ENCODE measurements at places on chromosomes 1 and 21. TPM values are rescaled to one million over a fixed set of nuclear protein-coding genes. Genes with fewer than 3 reads are reported as not detected.

FAM131C gene
- 0.73 TPM for total RNA-seq

NPPA gene
- not detected for total RNA-seq

LRRC39 gene
- 0.60 TPM for total RNA-seq

TNFRSF4 gene
- 0.19 TPM for total RNA-seq

TMIGD3 gene
- not detected for total RNA-seq

CFHR1 gene
- not detected for total RNA-seq

PDE9A gene
- total RNA-seq = 8.5 TPM

ANXA9 gene
- total RNA-seq = not detected

CLEC20A gene
- not detected for total RNA-seq

DNA sequence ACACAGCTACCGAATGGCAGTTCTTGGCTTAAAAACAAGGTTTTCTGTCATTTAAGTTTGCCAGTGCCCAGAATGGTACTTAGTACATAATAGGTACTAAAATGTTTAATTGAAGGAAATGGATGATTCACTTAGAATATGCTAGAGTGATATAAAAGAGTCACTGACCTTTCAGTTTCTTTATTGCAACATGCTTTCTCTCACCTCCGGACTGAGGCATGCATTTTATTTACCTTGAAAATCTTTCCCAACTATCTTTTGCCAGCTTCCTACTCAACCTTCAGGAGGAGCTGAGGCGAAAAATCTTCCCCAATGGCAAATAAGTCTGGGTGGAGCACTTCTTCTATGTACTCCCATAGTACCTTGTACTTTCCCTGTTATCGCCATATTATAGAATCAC lies 244.9 kb downstream of the ZNF648 start:
- H3K36me3 ChIP-seq = no peaks in the 10 kb centered on the region
- H3K27me3 ChIP-seq = no peaks in the 10 kb centered on the region
- no peak overlapping the region for H3K4me3 ChIP-seq
- no peaks in the 10 kb centered on the region for H3K4me1 ChIP-seq
- no peak overlapping the region for H3K27ac ChIP-seq

DNA sequence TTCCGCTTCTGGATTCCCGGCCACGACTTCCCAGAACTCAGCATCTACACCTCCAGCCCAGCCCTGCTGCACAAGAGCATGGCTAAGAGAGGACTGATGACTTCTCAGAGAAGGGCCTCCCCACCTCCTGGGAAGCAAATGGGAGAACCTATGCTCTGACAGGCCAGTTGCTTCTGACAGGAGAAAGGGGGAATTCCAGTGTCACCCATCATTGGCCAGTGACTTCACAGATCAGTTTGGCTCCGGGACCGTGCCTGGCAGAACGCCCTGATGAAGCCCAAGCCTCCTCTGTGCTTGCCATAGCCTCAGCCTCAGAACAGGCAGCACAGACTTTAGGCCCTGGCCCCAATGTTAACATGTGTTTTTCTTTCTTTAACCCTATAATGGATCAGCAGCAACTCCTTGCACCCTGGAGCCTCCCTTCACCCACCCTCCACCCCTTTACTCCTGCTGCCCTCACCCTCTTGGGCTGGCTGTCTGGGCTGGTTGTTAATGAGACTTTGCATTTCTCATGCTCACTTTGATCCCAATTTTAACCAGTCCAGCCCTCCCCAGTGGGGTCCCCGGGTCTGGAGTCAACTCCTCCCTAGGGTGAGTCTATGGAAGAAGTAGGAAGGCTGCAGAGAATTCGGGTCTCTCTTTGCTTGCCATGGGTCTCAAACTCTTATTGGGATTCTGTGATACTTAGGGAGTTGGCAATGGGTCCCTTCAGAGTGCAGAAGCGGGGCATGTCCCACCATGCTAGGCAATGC lies 42.7 kb upstream of the SLC30A1 start:
- no peak overlapping the region for H3K4me3 ChIP-seq
- no peaks in the 10 kb centered on the region for H3K27me3 ChIP-seq
- H3K36me3 ChIP-seq = no peaks in the 10 kb centered on the region
- no peak for DNase-seq
- no peaks in the 10 kb centered on the region for H3K4me1 ChIP-seq
- no peak overlapping the region for H3K27ac ChIP-seq

DNA sequence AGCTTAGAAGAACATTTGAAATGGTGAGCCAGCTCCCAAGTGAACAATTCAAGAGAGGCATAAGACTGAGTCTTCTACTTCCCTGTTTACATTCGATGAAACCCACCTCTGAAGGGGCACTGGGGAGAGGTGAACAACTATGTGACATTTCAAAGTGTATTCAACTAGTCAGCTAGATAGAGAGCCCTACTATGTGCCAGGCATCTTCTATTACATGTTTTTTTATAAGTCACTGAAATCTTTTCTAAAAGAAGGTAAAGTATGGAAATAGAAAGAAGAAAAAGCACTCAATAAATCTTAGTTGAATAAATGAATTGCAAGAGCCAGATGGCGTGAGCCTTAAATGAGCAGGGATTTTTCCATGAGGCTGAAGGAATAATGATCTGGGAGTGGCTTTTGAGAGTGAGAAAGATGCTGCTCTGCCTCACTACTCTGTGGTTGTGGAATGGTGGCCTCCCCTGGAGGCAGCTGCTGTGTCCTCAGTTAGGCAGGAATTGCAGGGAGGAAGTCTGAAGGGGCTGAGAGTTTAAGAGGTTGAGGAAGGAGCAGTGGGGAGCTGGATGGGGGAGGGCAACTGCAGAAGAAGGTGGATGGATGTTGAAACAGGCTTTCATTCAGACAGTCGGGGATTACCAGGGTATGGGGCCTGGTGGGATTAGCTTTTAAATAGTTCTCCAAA lies 10.4 kb upstream of the PTPRF start:
- H3K36me3 ChIP-seq = no peaks in the 10 kb centered on the region
- no peak for DNase-seq
- no peak overlapping the region for H3K4me3 ChIP-seq
- no peaks in the 10 kb centered on the region for H3K4me1 ChIP-seq
- H3K27ac ChIP-seq = no peak overlapping the region
- H3K27me3 ChIP-seq = peaks cover 8% of the 10 kb centered on the region

GRCh38 chr1:16145030-16145661 lies 10.7 kb downstream of the EPHA2 start:
- no peak for DNase-seq
- peaks cover 90% of the 10 kb centered on the region for H3K4me1 ChIP-seq
- H3K4me3 ChIP-seq = peak overlapping the region; percentile 73
- peaks cover 45% of the 10 kb centered on the region for H3K36me3 ChIP-seq
- no peaks in the 10 kb centered on the region for H3K27me3 ChIP-seq

- no peaks in the 10 kb centered on the region for H3K27me3 ChIP-seq
- no peaks in the 10 kb centered on the region for H3K36me3 ChIP-seq
- H3K4me1 ChIP-seq = peaks cover 23% of the 10 kb centered on the region
- no peak for DNase-seq
- peak overlapping the region; percentile 21 for H3K27ac ChIP-seq
Measured at GRCh38 chr1:173042806-173043205, 7.9 kb downstream of the TNFSF18 start.

- H3K27me3 ChIP-seq = no peaks in the 10 kb centered on the region
- H3K27ac ChIP-seq = no peak overlapping the region
- H3K36me3 ChIP-seq = peaks cover 45% of the 10 kb centered on the region
- H3K4me3 ChIP-seq = no peak overlapping the region
- no peaks in the 10 kb centered on the region for H3K4me1 ChIP-seq
Measured at GRCh38 chr1:229480495-229480894, 27.6 kb downstream of the NUP133 start.

DNA sequence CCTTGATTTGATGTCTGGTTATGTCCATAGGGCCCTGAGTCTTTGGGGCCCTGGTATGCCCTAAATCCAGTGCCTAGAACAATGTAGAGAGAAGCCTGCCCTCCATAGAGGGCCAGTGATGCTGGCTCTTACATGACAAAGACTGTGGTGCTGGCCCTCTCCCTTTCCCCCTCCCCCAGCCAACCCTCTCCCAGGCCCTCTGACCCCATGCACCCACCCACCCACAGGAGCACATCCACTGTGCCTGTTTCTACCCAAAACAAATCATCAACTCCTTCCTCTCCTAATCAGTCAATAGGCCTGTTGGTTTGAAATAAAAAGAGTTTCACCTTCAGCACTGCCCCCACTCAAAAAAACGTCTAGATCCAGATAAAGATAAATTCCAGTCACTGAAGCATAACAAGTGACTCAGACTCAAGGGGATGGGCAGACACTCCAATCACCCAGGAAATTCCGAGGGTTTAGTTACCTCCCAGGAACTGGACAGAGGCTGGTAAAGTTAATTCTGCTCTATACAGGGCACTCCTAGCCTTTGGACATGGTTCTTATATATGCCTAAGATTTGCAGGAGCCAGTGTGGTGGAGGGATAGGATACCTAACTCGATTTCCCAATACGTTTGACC lies 144.8 kb upstream of the VANGL1 start:
- H3K4me1 ChIP-seq = peaks cover 62% of the 10 kb centered on the region
- H3K27me3 ChIP-seq = no peaks in the 10 kb centered on the region
- DNase-seq = peak; percentile 49

- H3K36me3 ChIP-seq = peaks cover 25% of the 10 kb centered on the region
- H3K27me3 ChIP-seq = no peaks in the 10 kb centered on the region
- H3K4me3 ChIP-seq = no peak overlapping the region
- peaks cover 2% of the 10 kb centered on the region for H3K4me1 ChIP-seq
- DNase-seq = no peak
- H3K27ac ChIP-seq = no peak overlapping the region
Measured at GRCh38 chr1:93504247-93505033, 56.5 kb downstream of the FNBP1L start.

DNA sequence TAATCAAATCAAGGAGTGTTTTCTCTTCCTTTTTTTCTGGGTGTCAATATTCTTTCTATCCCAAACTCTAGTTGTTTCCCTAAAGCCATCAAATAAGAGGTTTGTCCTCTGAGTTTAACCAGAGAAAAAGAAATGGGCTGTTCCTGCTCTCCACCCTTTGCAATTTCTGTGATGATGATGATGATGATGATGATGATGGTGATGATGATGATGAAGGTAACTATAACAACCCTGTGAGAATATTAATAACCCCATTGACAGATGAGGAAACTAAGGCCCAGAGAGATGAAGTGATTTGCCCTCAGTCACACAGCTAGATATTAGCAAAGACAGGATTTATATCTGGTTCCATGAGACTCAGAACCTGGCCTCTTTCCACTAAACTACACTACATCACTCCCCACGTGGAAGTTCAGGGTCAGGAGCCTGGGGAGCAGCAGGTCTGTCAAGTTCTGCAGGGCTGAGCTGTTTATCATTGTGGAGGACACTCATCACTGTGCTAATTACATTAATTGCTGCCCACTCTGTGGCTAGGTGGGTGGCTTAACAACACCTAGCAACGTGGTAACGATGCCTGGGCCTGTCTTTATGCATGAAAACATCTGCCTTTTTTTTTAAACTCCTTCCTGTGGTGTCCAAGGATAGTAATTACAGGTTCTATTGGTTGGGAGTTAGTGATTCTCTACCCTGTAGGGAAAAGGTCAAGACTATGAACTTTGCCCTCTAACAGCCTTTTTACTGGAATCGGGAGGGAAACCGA lies 19.0 kb upstream of the JUN start:
- H3K4me3 ChIP-seq = no peak overlapping the region
- H3K27ac ChIP-seq = no peak overlapping the region
- H3K36me3 ChIP-seq = no peaks in the 10 kb centered on the region
- H3K4me1 ChIP-seq = peaks cover 2% of the 10 kb centered on the region

DNA sequence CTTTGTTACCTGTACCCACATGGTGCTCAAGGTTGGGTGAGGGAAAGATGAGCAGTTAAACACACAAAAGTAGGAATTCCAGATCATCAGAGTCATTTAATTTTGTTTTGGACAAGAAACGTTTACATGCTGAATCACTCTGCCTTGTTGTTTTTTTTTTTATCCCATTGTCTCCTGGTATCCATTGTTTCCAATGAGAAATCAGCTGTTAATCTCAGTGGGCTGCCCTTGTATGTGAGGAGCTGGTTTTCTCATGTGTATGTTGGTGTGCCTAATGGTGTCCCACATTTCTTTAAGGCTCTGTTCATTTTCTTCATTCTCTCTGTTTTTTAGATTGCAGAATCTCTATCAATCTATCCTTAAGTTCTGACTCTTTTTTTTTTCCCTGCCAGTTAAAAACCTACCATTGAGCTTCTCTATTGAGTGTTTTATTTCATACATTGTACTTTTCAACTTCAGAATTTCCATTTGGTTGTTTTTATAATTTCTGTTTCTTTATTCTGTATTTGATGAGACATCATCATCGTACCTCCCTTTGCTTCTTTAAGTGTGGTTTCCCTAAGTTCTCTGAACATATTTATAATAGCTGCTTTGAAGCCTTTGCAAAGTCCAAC lies 8.8 kb upstream of the OBSCN start:
- H3K4me3 ChIP-seq = no peak overlapping the region
- H3K27ac ChIP-seq = no peak overlapping the region
- no peaks in the 10 kb centered on the region for H3K4me1 ChIP-seq

GRCh38 chr1:29120947-29121485 lies 2.7 kb downstream of the TMEM200B start:
- H3K4me1 ChIP-seq = peaks cover 16% of the 10 kb centered on the region
- no peaks in the 10 kb centered on the region for H3K27me3 ChIP-seq
- H3K36me3 ChIP-seq = no peaks in the 10 kb centered on the region
- H3K4me3 ChIP-seq = no peak overlapping the region
- H3K27ac ChIP-seq = no peak overlapping the region

- no peak for DNase-seq
- H3K27ac ChIP-seq = peak overlapping the region; percentile 84
- no peak overlapping the region for H3K4me3 ChIP-seq
- peaks cover 61% of the 10 kb centered on the region for H3K4me1 ChIP-seq
- peaks cover 27% of the 10 kb centered on the region for H3K36me3 ChIP-seq
Measured at GRCh38 chr1:8411803-8412182, 93.9 kb downstream of the SLC45A1 start.
